ENCODE measurements at places on chromosomes 11 and 22.

DNA sequence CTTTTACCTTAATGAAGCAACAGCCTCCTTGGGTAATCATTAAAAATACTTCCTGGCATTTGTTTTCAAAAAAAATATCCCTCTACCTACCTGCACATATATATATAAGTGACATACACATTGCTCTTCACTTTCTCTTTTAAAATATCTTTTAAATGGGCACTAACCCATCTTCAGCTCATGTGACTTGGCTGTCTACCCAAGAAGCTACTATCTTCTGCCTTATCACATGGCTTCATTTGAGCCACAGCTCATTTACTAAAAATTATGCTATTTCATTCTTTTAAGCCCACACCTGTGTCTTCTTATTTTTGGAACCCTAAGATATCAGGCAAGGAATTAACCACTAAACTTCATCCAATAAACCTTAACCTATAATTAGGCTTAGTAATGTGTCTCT is 37.0 kb upstream of the SOX6 start:
- DNase-seq, result no peak

DNA sequence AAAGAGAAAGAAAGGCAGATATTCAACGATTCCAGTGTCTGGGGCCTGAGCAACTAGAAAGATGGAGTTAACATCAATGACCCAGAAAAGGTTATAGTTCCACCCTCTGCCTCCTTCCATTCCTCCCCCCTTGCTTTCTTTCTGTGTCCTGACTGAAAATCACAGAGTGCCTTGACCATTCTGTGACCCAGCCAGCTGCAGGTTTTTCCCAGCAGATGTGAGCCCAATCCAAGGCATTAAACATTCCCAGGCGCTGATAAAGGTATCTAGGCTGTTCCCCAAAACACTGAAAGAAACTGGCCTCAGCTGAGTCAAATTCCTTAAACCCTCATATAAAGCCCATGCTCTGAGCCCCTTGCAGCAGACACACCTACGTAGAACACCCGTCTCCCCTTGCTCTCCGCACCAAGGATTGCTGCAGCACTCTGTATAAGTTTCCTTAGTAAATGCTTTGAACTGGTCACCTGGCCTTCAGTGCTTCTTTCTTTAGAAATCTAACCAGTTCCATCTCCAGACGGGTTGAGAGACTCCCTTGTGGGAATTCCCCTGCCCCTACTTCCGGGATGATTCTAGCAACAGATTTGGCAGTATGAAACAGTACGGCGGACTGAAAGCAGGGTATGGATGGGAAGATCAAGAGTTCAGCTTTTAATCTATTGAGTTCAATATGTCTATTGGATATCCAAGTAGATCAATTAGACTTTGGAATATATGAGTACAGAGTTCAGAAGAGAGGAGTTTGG is 48.8 kb upstream of the ZC3H12C start:
- no peak for DNase-seq

- no peak for DNase-seq
These were observed 14.9 kb downstream of the SCYL1 start for GRCh38 chr11:65539744-65540289.

DNA sequence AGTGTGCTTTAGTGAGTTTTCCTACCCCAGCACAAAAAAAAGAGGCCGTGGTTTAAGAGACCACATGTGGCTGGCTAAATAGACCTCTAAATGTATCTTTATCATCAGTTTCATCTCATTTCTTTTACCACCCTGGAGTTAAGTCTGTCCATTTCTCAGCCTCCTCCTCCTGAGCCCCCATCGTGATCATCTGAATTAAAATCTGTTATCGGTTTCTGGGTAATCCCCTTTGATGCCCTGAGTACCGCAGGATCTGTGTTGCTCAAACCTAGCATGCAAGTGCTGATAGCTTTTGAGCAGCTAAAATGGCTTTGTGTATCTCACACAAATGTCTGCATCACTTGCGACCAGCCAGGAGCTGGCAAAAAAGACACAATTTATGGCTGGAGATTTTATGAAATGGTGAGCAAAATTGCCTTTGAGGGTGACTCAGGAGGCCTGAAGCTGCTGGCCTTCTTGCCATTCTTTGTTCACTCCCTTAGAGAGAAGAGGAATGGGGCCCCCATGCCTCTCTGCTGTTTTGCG is 236.5 kb downstream of the NTM start:
- no peak for DNase-seq

- no peak for DNase-seq
These were observed 24.9 kb downstream of the LRRC10B start for GRCh38 chr11:61533401-61533800.

DNA sequence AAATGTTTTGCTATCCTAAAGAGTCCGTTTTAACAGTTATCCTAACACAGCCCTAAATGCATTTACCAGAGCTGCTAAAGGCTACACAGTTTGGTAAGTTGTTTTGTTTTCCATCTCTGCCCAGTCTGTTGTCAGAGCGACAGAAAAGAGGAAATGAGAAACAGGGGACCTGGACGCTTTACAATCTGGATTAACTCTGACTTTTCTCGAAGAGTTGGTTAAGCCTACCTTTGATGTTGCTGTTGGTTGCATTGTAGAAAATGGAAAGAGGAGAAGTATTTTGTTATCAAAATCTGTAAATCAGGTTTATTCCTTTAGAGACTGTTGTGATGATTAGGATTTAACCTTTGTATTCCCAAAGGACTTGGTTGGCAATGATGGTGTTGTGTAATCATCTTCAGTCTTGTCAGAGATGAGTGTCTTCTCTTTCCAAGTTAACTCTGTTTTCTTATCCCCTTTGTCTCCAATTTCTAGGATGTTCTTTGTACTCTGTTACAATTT is 481 bp downstream of the ANGPTL5 start:
- DNase-seq, result no peak

GRCh38 chr22:37525073-37525745 is 6.0 kb upstream of the CARD10 start:
- DNase-seq, result peak; percentile 21

- no peak for DNase-seq
These were observed 15.0 kb downstream of the VWCE start for GRCh38 chr11:61279934-61280659.

DNA sequence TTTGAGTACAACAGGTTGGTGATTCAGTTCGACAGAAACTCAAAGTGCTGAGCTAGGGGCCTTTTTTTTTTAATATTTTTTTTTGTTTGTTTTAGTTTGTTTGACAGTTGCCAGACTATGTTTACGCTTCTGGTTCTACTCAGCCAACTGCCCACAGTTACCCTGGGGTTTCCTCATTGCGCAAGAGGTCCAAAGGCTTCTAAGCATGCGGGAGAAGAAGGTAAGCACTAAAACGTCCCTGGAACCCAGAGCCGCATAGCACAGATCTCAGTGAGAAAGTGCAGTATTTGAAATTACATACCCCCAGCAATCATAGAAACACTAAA is 649 bp downstream of the PRRG4 start:
- no peak for DNase-seq

- DNase-seq, result no peak
These were observed 126.3 kb upstream of the TIMP3 start for GRCh38 chr22:32674925-32675825.

- no peak for DNase-seq
These were observed 41.4 kb upstream of the ZBED5 start for GRCh38 chr11:10899121-10899830.

DNA sequence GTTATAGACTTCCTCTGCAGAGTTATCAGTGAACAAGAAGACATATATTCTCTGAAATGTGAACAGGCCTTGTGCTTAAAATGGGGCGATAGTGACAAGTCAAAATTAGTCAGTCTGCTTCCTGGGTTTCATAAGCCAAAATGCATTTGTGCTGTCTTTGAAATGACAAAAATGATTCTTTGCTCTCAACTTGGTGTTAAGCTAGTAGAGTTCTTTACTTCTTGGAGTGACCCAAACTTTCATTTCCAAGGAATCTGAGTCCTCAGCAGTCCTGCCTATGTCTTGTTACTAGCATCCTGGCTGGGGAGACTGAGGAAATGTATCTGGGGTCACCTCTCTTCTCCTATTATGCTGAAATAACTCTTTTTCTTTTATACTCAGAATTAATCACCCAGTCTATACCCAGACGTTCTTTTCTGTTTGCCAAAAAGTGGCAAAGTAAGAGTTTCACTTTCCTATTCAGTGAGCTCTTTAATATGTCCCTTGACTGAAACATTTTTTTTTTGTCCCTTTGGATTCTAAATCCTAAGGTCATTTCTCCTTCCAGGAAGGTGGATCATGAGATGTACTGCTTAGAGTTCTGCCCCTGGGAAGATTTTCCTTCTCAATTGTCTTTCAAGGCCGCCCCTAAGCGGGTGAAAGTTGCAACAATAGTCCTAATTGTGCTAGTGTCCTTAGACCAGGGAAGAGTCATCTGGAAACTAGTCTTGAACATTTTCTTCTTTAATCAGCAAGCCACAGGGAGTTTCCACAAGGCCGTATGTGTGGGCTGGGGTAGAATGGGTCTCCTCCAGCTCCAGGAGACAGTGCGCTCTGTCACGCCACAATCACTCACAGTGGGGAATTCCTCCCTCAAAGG is 53.0 kb upstream of the RDX start:
- DNase-seq, result no peak

DNA sequence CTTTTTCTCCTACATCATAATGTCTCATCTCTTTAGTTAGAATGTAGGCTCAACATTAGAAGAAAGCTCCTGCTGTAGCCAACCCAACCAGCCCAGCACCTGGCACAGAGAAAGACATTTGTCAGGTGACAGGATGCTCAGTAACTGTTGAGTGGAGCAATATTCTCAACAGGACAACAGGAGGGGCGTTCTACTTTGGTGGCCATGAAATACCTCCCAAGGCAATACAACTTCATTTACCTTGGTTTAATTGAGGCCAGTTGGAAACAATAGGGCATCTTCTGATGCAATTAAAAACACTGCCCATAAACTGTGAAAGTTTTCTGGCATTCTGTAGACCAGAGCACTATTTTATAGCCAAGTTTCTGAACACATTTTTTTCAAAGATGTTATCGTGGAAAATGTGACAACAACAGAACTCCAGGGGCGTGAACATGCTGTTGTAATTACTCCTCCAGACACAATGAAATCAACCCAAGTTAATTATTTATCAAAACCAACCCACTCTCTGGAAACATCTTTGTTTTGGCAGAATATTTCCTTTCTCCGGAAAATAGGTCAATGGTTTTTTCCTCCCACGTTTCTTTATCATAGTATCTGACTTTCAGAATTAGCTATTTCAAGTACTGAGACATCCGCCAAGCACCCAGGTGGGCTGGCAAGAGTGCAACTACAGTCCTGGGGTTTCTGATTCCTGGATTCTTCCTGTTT is 538.1 kb downstream of the SOX6 start:
- DNase-seq, result no peak

DNA sequence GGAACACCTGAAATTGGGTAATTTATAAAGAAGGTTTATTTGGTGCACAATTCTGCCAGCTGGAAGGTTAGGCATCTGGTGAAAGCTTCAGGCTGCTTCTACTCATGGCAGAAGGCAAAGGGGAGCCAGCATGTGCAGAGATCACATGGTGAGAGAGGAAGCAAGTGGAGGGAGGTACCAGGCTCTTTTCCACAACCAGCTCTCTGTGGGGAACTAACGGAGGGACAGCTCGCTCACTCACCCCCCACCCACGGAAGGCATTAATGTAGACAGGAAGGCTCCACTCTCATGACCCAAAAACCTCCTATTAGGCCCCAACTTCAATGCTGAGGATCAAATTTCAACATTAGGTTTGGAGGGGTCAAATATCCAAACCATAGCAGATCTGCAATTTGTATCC is 75.6 kb upstream of the ARHGAP32 start:
- no peak for DNase-seq

DNA sequence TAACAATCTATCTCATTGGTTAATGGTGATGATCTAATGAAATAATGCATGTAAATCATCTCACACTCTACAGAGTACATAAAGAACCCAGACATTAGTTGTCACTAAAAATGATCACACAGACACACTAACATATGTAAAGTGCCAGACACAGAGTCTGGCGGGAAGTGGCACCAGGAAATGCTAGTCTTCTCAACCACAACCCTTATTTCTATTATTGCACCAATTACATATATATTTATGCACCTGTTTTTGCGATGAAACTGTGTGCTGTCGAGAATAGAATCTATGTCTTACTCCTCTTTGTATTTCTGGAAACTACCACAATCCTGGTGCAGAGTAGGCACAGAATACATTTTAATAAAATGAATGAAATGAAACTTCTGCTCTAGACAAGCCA is 25.9 kb upstream of the POU2AF3 start:
- no peak for DNase-seq

GRCh38 chr11:95599959-95600586 is 189.5 kb downstream of the FAM76B start:
- DNase-seq, result no peak

DNA sequence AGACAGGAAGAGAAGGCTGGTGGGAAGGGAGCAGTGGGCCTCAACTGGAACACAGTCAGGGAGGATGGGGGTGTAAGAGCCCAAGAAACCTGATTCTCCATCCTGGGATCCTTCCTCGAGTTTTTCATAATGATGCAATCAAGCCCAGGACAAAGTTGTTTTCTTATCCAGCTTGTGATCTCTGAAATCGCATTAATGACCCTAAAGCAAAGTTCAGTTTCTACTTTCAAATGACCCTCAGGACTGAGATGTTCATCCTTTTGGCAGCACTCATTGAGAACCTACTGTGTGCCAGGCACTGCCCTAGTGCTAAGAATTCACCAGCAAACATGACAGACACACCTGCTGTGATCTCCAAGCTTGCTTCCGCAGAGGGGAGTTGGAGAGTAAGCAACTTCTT is 45.3 kb downstream of the ISX start:
- DNase-seq, result no peak

- no peak for DNase-seq
These were observed 48.9 kb downstream of the ST3GAL4 start for GRCh38 chr11:126404367-126404766.

DNA sequence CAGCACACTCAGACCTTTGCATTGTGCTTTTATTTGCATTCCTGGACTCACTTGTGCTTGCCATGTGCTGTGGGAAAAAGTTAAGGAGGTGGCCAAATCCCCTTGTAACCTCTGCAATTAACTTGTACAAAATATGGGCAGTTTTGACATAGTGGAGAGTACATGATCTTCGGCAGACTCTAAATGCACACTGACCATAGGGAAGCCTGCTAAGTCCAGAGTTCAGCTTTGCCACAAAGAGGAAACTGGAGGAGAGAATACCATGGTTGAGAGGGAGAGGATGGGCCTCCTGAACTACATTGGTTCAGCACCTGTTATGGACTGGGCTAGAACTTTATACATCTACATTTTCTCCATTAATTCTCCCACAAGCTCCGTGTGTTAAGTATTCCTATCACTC is 37.6 kb upstream of the CEP295 start:
- DNase-seq, result no peak

- no peak for DNase-seq
These were observed 41.3 kb upstream of the MN1 start for GRCh38 chr22:27842669-27843431.

GRCh38 chr11:125345421-125346178 is 150.5 kb downstream of the FEZ1 start:
- no peak for DNase-seq

- DNase-seq, result no peak
These were observed 20.6 kb downstream of the PDE2A start for GRCh38 chr11:72653649-72654048.

GRCh38 chr22:45318168-45318557 is 8.4 kb downstream of the FAM118A start:
- peak; percentile 78 for DNase-seq

Measured in stimulated activated CD8-positive, alpha-beta memory T cell treated with anti-CD3 and anti-CD28 coated beads, Interleukin-4, amount 100 ng/mL, for 4 hours (primary cell).